ENCODE measurements at places on chromosomes 7 and 10. TPM values are rescaled to one million over a fixed set of nuclear protein-coding genes. Genes with fewer than 3 reads are reported as not detected.

DNA sequence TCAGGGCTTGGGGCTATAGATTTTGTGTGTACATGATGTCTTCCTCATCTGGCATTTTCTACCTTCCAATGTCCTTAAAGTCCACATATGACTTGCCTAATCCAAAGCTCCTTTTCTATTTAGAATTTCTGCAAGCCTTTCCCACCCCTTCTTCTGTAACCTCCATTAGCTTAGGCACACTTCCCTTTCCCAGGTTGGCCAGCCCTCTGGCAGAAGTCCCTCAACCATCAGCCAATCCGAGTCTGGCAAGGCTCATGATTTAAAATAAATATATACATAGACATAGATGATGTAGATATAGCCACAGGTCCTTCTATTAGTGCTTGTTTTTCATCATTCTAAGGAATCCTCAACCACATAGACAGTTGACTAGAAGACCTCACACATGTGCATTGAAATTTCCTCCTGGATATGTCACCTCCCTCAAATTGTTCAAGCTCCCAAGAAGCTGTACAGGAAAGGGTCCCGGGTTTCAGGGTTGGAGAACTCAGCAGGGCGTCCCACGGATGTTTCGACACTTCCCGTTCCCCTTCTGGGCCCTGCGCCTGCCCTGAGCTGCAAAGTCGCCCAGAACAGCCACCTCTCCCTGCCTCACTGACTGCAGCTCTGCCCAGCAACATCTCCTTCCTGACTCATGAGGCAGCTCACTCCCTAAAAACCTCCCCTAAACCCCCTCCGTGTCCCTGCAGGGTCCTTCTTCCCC, 20.4 kb upstream of the PIK3AP1 start:
- H3K4me3 ChIP-seq, result no peak overlapping the region
- no peak for DNase-seq
- no peaks in the 10 kb centered on the region for H3K36me3 ChIP-seq
- no peak overlapping the region for H3K27ac ChIP-seq
- H3K27me3 ChIP-seq, result no peaks in the 10 kb centered on the region

GRCh38 chr10:29807163-29807806, 172.5 kb upstream of the SVIL start:
- peaks cover 7% of the 10 kb centered on the region for H3K4me1 ChIP-seq
- no peak overlapping the region for H3K4me3 ChIP-seq

DNA sequence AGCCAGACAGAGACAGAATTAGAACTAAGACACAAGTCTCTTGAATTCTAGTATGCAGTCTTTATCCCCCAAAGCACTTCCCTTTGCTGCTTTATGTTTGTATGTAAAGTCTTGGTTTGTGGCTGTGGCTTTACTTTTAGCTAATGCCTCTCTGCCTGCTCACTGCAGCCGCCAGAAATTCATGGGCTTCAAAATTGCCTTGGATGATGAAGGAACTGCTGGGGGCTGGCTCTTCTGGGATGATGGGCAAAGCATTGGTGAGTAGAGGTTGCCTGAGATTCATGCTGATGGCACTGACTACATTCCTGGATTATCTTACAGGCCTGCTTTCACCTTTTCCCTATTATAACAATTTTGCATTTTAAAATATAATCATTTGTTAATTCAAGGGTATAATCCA, 10.9 kb upstream of the MGAM2 start:
- H3K27ac ChIP-seq, result no peak overlapping the region
- H3K4me1 ChIP-seq, result peaks cover 5% of the 10 kb centered on the region
- H3K27me3 ChIP-seq, result no peaks in the 10 kb centered on the region
- no peaks in the 10 kb centered on the region for H3K36me3 ChIP-seq

GRCh38 chr10:61391281-61391680, 61.9 kb downstream of the TMEM26 start:
- no peaks in the 10 kb centered on the region for H3K27me3 ChIP-seq
- no peak overlapping the region for H3K27ac ChIP-seq
- no peaks in the 10 kb centered on the region for H3K36me3 ChIP-seq
- H3K4me3 ChIP-seq, result no peak overlapping the region
- H3K4me1 ChIP-seq, result no peaks in the 10 kb centered on the region

DNA sequence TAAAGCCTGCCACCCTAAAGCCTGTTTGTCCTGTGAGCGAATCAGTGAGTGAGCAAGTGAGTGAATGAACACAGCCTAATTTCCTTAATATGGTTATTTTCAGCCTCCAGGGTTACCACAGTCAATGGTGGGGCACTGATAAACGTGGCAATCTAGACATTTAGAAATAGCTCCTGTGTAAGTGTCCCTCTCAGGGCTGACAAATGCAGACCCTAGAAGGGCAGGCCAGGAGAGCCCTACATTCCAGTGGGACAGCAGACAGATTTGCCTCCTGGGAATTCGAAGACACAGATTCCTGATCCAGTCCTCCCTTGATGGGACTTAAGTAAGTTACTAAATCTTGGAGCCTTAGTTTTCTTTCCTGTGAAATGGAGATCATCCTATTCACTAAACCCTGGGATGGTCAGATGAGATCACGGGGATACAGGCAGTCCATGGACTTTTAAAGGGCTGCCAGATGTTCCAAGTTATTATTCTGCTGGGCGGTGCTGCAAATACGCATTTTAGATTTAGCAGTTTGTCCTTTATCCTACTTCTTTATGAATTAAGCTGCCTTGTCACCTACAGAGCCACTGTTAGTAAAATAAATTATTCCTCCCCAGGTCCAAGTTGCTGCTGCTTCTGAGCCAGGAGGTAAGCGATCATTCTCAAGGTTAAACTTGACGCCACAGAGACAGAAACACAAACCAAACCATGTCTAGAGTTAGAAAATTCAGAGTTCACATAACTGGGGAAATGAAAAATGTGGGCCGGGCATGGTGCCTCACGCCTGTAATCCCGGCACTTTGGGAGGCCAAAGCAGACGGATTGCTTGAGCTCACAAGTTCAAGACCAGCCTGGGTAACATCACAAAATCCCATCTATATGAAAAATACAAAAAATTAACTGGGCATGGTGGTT, 54.8 kb upstream of the TM9SF3 start:
- no peak overlapping the region for H3K27ac ChIP-seq
- H3K4me1 ChIP-seq, result peaks cover 29% of the 10 kb centered on the region
- H3K27me3 ChIP-seq, result no peaks in the 10 kb centered on the region
- H3K4me3 ChIP-seq, result no peak overlapping the region
- no peak for DNase-seq

- H3K27ac ChIP-seq, result no peak overlapping the region
- H3K4me3 ChIP-seq, result no peak overlapping the region
- DNase-seq, result no peak
- H3K4me1 ChIP-seq, result no peaks in the 10 kb centered on the region
Observed at GRCh38 chr7:49579408-49579807, 194.0 kb upstream of the VWC2 start.

DNA sequence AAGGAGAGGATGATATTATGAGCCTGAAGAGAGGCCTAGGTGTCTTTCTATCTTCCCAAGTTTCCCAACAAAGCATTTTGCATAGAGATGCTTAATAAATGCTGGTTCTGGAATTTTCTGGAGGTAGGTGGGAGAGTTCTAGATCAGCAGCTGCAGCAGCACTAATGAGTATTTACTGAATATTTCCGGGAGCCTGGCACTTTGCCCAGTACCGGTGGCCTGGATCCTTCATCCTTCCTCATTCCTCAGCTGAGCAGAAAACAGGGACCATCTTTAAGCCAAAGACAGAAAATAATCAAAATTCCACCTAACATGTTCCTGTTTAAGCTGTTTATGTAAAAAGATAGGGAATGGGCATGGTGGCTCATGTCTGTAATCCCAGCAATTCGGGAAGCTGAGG, 813.2 kb upstream of the AUTS2 start:
- no peaks in the 10 kb centered on the region for H3K4me1 ChIP-seq
- no peaks in the 10 kb centered on the region for H3K27me3 ChIP-seq
- no peak for DNase-seq
- H3K27ac ChIP-seq, result no peak overlapping the region
- H3K4me3 ChIP-seq, result no peak overlapping the region
- no peaks in the 10 kb centered on the region for H3K36me3 ChIP-seq

- H3K27me3 ChIP-seq, result no peaks in the 10 kb centered on the region
- H3K36me3 ChIP-seq, result peaks cover 28% of the 10 kb centered on the region
Observed at GRCh38 chr7:44629829-44630522, 23.5 kb downstream of the OGDH start.

DNA sequence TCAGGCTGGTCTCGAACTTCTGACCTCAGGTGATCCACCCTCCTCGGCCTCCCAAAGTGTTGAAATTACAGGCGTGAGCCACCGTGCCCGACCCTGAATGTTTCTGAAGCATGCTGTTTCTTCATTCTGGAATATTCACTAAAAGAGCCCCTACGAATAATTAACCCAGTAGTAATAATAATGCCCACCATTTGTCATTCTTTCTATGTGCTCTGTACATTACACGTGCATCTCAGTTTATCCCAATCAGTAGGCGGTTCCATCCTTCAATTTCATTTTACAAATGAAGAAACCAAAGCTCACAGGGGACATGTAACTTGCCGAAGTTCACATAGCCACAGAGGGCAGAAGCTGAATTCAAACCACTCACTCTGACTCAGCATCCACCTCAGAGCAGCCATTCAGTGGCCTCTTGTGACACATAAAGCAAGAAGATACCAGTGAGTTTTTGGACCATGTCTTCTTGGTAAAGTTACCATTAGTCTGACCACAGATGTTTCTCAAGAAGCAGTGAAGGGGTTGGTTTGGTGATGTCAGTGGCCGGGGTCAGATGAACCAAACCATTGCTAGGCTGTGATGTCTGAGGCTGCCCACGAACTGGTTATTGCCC, 71.9 kb upstream of the DUSP5 start:
- H3K27me3 ChIP-seq, result no peaks in the 10 kb centered on the region
- H3K4me1 ChIP-seq, result no peaks in the 10 kb centered on the region
- DNase-seq, result peak; percentile 26
- no peak overlapping the region for H3K27ac ChIP-seq

DNA sequence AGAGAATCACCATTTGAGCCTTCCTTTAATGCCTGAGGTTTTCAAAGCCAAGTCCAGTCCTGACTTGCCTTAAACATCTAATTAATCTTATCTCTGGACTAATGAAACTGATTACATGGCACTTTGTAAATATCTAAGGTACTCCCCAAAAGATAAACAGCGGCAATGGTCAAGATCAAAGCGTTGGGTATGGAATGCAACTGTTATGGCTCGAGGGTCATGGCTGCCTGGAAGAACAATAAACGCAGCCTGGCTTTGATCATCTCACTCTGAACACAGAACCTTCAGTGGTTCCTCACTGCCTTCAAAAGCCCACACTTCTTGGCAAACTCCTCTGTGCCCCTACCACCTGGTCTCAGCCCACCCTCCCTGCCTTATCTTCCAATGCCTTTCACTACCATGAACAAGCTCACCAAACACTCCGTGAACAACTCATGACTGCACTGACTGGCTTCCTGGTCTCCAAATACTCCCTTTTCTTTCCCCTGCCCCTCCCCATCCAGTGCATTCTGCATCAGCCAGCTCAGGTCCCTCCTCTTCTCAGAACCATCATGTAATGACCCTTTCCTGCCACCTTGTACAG, 150.2 kb upstream of the NFE2L3 start:
- H3K4me1 ChIP-seq, result peaks cover 39% of the 10 kb centered on the region
- no peaks in the 10 kb centered on the region for H3K27me3 ChIP-seq
- H3K36me3 ChIP-seq, result no peaks in the 10 kb centered on the region
- DNase-seq, result peak; percentile 56
- H3K4me3 ChIP-seq, result no peak overlapping the region

DNA sequence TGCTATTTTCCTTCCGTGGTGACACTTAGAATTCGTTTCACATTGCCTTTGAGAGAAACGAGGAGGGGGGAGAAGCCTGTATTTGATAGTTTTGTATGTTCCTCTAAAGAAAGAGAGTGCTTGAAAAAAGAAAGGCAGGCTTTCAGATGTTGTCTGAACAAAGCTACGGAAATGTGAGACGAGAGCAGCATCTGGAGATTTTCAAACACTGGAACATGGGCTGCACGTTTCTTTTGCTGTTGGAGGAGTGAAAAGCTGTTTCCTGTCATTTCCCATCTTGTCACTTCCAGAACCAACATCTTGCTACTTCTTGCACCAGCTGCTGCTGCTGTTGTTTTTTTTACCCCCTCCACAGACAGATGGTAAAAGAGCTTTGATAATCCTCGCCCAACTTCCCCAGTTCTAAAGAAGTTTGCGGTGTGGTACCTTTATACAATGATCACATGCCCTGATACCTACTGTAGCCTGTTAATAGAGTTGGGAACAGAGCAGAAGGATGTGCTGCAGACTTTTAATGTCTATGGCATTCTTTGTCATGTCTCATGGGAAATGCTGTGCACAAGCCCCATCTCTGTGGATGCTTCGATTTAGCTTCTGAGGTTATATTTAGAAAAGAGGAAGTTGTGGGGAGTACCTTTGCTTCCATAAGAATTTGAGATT, 408.1 kb downstream of the AUTS2 start:
- no peaks in the 10 kb centered on the region for H3K36me3 ChIP-seq
- peak overlapping the region; percentile 23 for H3K27ac ChIP-seq
- H3K4me1 ChIP-seq, result no peaks in the 10 kb centered on the region
- no peak overlapping the region for H3K4me3 ChIP-seq

DNA sequence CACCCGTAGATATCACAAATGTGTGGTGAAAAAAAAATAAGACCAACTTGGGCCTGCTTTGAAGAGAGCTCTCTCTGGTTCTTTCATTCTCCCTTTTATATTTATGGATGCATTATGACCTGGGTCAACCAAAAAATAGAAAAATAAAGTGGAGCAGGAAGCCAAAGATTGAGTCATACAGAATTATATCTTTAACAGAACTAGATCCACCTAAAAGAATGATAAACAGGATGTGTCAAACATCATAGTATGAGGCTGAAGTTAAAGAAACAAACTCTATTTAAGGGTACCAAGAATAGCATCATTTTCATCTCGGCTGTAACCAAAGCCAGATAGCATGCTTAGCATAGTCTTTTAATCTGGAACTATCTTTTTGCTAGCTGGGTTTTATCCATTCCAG, 28.8 kb upstream of the NMT2 start:
- H3K27me3 ChIP-seq, result no peaks in the 10 kb centered on the region
- no peak overlapping the region for H3K4me3 ChIP-seq
- no peak for DNase-seq
- H3K4me1 ChIP-seq, result no peaks in the 10 kb centered on the region
- H3K36me3 ChIP-seq, result no peaks in the 10 kb centered on the region

- no peak overlapping the region for H3K4me3 ChIP-seq
- no peak overlapping the region for H3K27ac ChIP-seq
- no peak for DNase-seq
- H3K4me1 ChIP-seq, result no peaks in the 10 kb centered on the region
- H3K27me3 ChIP-seq, result peaks cover 2% of the 10 kb centered on the region
- no peaks in the 10 kb centered on the region for H3K36me3 ChIP-seq
Observed at GRCh38 chr10:118957443-118957825, 72.1 kb upstream of the NANOS1 start.

- no peak overlapping the region for H3K27ac ChIP-seq
- no peak overlapping the region for H3K4me3 ChIP-seq
- no peak for DNase-seq
- peaks cover 9% of the 10 kb centered on the region for H3K36me3 ChIP-seq
- no peaks in the 10 kb centered on the region for H3K4me1 ChIP-seq
- no peaks in the 10 kb centered on the region for H3K27me3 ChIP-seq
Observed at GRCh38 chr7:74334030-74334429, 44.8 kb downstream of the CLIP2 start.

- DNase-seq, result no peak
- H3K36me3 ChIP-seq, result no peaks in the 10 kb centered on the region
- H3K27ac ChIP-seq, result no peak overlapping the region
- H3K4me1 ChIP-seq, result no peaks in the 10 kb centered on the region
Observed at GRCh38 chr7:155533827-155534690, 12.3 kb downstream of the CNPY1 start.

C10orf71 gene
- 0.01 TPM for polyA plus RNA-seq

COX19 gene
- polyA plus RNA-seq, result 33.5 TPM

EBLN1 gene
- not detected for polyA plus RNA-seq

CYP3A4 gene
- 14.3 TPM for polyA plus RNA-seq

SLC29A4 gene
- 22.7 TPM for polyA plus RNA-seq

FFAR4 gene
- polyA plus RNA-seq, result 0.51 TPM
